ENCODE measurements at places on chromosomes 12 and 14.
A peak's percentile ranks its signal among the peaks of the same experiment; 100 is the strongest.

DNA sequence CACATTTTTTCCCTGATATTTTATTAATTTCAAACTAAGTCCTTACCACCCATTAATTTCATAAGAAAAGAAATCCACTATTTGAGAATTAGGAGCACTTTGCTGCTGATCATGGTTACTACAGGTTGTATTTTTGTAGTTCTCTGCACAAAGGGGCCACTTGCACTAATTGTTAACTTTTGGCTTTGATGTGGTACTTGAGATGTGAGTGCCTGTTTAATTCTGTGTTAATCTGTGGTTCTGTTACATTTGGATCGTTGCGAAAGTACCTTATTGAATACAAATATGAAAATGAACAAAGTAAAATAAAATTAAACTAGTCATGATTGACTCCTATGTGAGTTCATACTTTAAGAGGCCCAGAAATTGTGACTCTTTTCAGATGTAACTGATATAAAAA lies 374.9 kb upstream of the RGS6 start:
- no peak for DNase-seq

GRCh38 chr12:109461049-109461845 lies 15.9 kb downstream of the KCTD10 start:
- DNase-seq, result peak; percentile 68

DNA sequence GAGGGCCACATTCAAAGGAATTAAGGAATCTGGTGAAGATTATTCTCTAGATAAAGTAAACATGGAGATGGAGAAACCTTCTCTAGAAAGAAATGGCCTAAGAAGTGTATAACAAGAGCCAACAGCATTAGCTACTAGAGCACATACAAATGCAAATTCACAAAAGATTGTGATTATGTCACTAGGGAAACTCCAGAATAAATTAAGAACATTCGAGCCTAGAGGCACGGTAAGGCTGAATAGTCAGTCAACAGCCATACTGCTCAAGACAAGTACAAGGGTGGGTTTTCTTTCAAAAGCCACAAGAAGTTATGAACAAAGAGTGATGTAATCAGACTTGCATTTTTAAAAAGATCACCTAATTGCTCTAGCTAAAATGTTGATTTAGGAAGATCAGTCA lies 25.4 kb downstream of the PPP4R3A start:
- DNase-seq, result no peak

- no peak for DNase-seq
Observed at GRCh38 chr14:51441001-51441400, 201.0 kb downstream of the TMX1 start.

GRCh38 chr12:50070314-50071060 lies 13.1 kb downstream of the ASIC1 start:
- peak; percentile 88 for DNase-seq

- no peak for DNase-seq
Observed at GRCh38 chr12:104741497-104742367, 216.4 kb downstream of the SLC41A2 start.

Measured in left hindlimb (tissue), 1 donor.